ENCODE measurements at places on chromosomes 12 and 14. TPM values are rescaled to one million over a fixed set of nuclear protein-coding genes. Genes with fewer than 3 reads are reported as not detected.

LRRK2 gene
- total RNA-seq = 2.5 TPM

TRAF3 gene
- 28.5 TPM for total RNA-seq

FAR2 gene
- not detected for total RNA-seq

MYF5 gene
- total RNA-seq = not detected

LGALS3 gene
- 186 TPM for total RNA-seq

DDX55 gene
- total RNA-seq = 36.8 TPM

CABP1 gene
- 0.60 TPM for total RNA-seq

OTX2 gene
- not detected for total RNA-seq

Measured in A549 treated with DMSO at 1 μM for 4 hours (cell line).